RWPE1 (cell line): ENCODE measurements at places on chromosomes 2 and 18.

GRCh38 chr2:100603948-100604633 lies 41.3 kb downstream of the PDCL3 start:
- DNase-seq, result no peak

GRCh38 chr18:9803698-9804516 lies 81.9 kb upstream of the TXNDC2 start:
- no peak for DNase-seq

- no peak for DNase-seq
Measured at GRCh38 chr2:694174-694573, 17.0 kb upstream of the TMEM18 start.

GRCh38 chr2:27042159-27042661 lies 9.3 kb upstream of the AGBL5 start:
- DNase-seq, result no peak

- no peak for DNase-seq
Measured at GRCh38 chr2:28627722-28628480, 123.7 kb upstream of the PPP1CB start.

- no peak for DNase-seq
Measured at GRCh38 chr18:989425-989824, 84.8 kb downstream of the ADCYAP1 start.

- no peak for DNase-seq
Measured at GRCh38 chr2:76752506-76752905, 769.7 kb downstream of the LRRTM4 start.

DNA sequence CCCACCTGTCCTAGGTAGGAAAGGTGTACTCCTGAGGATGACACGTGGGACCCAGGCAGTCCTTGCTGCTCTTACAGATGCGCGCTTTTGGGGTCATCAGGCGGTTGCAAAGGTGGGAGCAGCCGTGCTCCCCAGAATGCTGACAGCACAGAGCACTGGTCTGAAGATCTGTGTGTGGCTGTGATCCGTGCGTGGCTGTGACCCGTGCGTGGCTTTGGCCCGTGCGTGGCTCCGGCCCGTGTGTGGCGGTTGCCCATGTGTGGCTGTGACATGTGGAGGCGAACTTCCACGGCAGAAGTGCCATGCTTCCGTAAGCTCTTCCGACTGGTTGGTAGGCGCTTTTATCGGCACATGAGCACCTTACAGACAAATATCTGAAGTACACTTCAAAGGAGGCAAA lies 270.0 kb downstream of the AGAP1 start:
- DNase-seq, result no peak

GRCh38 chr2:236250909-236251579 lies 13.2 kb downstream of the ASB18 start:
- DNase-seq, result no peak

GRCh38 chr18:80200171-80200931 lies 47.0 kb downstream of the PARD6G start:
- DNase-seq, result no peak

DNA sequence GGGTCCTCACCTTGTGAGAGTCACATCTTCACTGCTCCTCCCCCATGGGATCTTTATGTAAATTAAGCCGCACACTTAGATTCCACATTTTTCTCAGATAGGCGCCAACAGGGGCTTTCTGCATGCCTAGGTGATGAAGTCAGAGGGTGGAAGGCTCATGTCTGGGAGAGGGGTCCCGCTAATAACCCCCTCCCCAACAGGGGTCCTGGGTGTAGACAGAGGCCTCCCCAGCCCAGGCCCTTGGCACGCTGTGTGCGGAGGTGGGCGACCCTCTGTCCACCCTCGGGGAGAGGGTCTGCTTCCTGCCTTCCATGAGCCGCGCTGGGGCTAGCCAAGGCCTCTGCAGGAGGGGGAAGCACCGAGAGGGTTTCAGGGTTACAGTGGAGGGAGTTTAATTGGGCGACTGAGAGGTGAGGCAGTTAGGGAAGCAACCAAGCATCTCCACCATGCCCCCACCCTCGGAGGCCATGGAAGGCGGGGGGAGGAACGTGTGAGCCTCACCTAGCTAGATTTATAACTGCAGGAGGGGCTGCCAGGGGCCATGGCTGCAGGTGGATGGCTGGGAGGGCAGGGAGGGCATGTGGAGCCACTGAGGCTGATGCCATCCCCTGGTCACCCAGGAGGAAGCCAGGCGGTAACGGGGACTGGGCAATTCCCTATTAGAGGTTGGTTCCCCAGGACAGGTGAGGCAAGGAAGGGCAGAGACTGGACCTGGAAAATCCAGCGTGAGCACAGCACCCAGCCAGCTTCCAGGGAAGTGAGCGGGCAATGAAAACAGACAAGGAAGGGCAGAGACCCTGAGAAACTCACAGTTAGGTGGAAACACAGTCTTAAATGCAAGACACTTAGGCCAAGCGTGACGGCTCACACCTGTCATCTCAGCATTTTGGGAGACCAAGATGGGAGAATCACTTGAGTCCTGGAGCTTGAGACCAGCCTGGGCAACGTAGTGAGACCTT lies 7.7 kb upstream of the PXDN start:
- DNase-seq, result no peak
